ENCODE measurements at places on chromosomes 2 and 18. TPM values are rescaled to one million over a fixed set of nuclear protein-coding genes. Genes with fewer than 3 reads are reported as not detected.

PRKAG3 gene
- not detected for total RNA-seq

DPP4 gene
- 138 TPM for total RNA-seq

UGT1A6 gene
- total RNA-seq: not detected

OTOS gene
- total RNA-seq: not detected

CFAP53 gene
- 0.34 TPM for total RNA-seq

CFAP65 gene
- not detected for total RNA-seq

RMDN2 gene
- 1.1 TPM for total RNA-seq

INHA gene
- total RNA-seq: not detected

TSPYL6 gene
- not detected for total RNA-seq

ANTXR1 gene
- 0.02 TPM for total RNA-seq

ABCG8 gene
- total RNA-seq: not detected

AGAP1 gene
- 1.4 TPM for total RNA-seq

GREB1L gene
- not detected for total RNA-seq

CD8B2 gene
- total RNA-seq: not detected

IL1R1 gene
- 0.11 TPM for total RNA-seq

CEP192 gene
- total RNA-seq: 50.1 TPM

CMPK2 gene
- 47.0 TPM for total RNA-seq

FASTKD1 gene
- 48.4 TPM for total RNA-seq

CNGA3 gene
- not detected for total RNA-seq

IL1RL2 gene
- total RNA-seq: not detected

KLHL41 gene
- total RNA-seq: not detected

MZT2B gene
- 381 TPM for total RNA-seq

QPCT gene
- 0.18 TPM for total RNA-seq

AUP1 gene
- 148 TPM for total RNA-seq

TFCP2L1 gene
- total RNA-seq: 0.02 TPM

ANKRD30BL gene
- not detected for total RNA-seq

BMP10 gene
- 0.09 TPM for total RNA-seq

PLEK gene
- 0.86 TPM for total RNA-seq

POMC gene
- total RNA-seq: 3.0 TPM

FAM237A gene
- total RNA-seq: not detected

GNAL gene
- 0.41 TPM for total RNA-seq

SULT1C3 gene
- not detected for total RNA-seq

LRRC30 gene
- total RNA-seq: not detected

NPPC gene
- not detected for total RNA-seq
